ENCODE measurements at places on chromosomes 3 and 15.

DNA sequence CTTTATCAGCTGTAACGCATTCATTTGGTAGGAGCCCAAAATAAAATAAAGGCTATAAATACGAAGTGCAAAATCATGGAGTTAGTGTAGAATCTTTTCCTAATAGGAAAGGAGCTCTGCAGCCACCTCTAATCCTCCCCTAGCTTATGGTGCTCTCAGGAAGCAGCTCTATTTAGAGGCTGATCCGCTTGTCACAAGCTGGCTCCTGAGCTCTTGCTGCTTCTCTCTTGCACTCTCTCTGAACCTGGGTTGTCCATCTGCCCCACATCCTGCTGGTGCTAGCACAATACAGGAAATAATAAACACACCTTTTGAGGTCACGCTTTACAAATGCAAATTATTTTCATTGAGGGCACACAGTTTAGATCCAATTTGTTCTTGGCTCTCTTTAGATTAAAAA, 37.3 kb upstream of the BFSP2 start:
- no peak for DNase-seq

- peak; percentile 61 for DNase-seq
Measured at GRCh38 chr3:113532698-113533533, 561 bp downstream of the SIDT1 start.

GRCh38 chr3:116188231-116188785, 257.0 kb downstream of the LSAMP start:
- no peak for DNase-seq

GRCh38 chr15:78308422-78309032, 9.1 kb upstream of the SKIC8 start:
- peak; percentile 93 for DNase-seq

- no peak for DNase-seq
Measured at GRCh38 chr3:179701176-179701827, 48.5 kb downstream of the USP13 start.

- DNase-seq = no peak
Measured at GRCh38 chr3:95751509-95751908, 1062.9 kb upstream of the EPHA6 start.

DNA sequence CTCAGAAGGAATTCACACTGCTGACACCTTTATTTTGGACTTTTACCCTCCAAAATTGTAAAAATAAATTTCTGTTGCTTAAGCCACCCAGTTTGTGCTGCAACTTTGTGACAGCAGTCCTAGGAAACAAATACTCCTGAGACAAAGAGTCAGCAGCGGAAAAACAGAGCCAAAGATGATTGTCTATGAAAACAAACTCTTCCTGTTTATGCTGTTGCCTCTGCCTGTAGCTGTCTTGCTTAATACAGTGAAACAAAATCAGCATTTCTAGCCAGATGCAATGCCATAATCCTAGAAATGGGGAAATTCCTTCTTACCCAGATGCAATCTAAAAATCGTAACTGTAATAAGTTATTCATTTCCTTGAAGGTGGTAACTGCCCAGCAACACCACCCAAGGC, 387.5 kb upstream of the ATP11B start:
- no peak for DNase-seq

DNA sequence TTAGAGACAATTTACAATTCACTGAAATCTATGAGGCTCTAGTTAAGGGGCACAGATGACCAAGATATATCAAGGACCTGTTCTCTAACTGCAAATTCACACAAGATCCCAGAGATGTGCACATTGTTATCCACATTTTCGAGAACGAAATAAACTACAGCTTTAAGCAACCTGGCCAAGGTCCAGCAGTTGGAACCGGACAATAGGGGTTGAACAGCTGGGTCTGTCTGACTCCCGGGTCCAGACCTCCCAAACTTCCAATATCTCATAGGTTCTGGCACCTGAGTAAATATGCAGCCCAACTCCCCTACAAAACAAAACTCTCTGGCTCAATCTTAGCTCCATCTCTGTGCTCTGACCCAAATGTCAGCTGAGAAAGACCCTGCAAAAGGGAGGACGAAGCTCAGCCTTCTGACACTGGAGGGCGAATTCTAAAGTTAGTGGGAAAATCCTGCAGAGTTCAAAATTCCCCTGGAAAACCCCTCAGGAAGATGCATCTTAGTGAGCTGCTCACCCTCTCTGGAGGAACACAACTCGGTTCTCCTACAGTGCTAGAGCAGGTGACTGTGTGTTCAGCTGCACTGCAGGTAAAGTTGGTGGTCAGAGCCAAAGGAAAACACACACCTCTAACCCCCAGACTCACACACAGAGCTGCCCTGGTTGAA, 14.2 kb upstream of the SPATA12 start:
- no peak for DNase-seq

GRCh38 chr15:89308236-89308635, 26.4 kb downstream of the POLG start:
- DNase-seq = no peak
